ENCODE measurements at places on chromosomes 4 and X.

- DNase-seq, result no peak
Measured at GRCh38 chr4:108940634-108941033, 177.8 kb upstream of the ETNPPL start.

DNA sequence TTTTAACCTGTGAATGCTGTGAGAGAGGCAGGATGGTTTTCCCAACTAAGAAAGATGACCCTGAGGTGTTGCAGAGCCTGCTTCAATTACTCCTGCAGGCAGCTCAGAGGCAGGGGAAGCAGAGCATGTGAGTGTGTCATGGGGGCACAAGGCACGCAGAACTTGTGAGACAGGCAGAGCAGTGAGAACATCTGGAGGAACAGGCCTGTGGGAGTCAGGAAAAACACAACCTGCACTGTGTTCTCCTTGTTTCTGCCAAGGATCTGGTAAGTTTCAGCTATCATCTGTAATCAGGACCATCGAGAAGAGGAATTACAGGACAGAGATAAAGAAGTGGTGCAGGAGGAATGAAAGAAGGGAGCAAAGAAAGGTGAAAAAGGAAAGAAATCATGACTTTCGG, 741.8 kb upstream of the INTU start:
- no peak for DNase-seq

GRCh38 chr4:55571806-55572205, 20.2 kb downstream of the PDCL2 start:
- no peak for DNase-seq

- no peak for DNase-seq
Measured at GRCh38 chr4:5280828-5281227, 229.5 kb downstream of the STK32B start.

- DNase-seq, result no peak
Measured at GRCh38 chr4:25424539-25425228, 47.6 kb downstream of the ANAPC4 start.

DNA sequence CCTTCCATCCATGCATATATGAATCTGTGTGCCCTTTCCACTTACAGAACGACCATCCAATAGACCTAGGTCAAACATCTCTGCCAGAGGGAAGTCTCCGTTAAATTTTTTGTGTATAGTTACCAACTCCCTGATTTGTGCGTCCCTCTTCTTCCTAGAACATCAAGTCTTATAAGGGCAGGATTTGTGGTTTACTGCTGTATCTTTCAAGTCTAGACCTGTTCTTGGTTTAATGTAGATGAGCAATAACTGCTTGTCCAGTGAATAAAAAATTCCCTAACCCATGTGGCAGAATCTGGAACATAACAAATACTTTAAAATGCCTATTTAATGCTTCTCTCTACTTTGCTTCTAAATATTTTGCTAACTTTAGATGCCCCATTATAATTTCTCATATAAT, 988.8 kb downstream of the RAPGEF2 start:
- no peak for DNase-seq

- DNase-seq, result no peak
Measured at GRCh38 chrX:114049063-114049462, 534.8 kb upstream of the HTR2C start.

DNA sequence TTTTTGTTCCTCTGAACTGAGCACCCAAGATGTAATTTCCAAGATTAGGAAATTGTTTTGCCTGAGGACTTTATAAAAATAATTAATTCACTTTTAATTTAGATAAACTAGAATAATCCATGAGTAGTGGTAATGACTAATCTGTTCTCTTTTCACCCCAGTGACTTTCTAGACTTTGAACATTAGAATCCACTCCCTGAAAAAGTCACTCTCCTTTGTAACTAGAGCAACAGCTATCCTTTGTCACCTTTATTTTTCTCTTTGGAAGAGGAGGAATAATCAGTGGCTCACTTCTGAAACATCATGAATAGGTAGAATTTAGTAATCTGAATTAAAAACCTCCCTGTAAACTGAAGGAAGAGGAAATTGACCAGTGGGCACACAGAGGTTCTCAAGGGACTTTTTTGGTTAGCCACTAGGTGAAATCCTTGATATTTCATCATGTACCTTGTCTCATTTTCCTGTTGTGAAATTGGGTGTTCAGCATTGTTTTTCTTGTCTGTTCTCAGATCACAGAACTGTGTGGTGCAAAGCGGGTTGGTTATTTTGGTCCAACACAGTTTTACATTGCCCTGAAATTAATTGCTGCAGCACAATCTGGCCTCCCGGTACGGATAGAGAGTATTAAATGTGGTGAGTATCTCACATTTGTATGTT, 59.4 kb downstream of the REPS2 start:
- DNase-seq, result no peak

DNA sequence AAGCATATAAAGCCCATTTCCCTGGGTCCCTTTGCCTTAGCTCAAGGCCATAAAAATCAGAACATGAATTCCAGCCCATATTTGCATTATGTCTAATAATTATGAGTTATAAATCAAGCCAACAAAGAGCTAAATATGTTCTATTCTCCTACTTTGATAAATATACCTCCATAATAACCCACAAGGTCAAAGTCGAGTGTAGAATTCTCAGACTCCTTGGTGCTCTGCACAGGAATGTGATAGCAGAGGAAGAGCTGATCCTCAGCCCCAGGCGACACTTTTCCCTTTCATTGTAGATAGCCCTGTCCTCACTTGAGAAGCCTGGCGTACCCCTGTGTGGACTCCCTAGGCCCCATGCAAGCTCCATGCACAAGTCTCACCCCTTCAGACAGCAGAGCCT, 85.6 kb downstream of the CASP3 start:
- no peak for DNase-seq

GRCh38 chr4:80412322-80412721, 76.8 kb downstream of the CFAP299 start:
- no peak for DNase-seq

DNA sequence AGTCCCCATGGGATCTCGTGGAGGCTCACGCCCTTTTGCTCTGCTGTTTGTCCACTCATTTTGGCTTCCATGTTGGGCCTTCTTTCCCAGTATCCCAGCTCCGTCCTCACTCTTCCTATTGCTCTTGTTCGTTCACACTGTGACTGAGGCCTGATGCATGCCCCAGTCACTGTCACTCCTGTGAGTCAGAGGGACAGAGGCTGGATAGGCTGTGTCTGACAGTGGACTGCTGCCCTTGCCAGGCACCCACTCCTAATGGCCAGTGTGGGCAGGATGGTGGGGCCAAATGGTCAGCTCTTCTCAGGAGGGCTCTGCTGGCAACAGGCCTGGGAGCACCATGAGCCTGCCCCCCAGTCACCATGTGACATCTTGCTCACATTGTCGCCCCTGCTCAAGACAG, 40.0 kb downstream of the HADH start:
- DNase-seq, result no peak

GRCh38 chr4:3314706-3315260, 22.0 kb downstream of the RGS12 start:
- DNase-seq, result no peak

DNA sequence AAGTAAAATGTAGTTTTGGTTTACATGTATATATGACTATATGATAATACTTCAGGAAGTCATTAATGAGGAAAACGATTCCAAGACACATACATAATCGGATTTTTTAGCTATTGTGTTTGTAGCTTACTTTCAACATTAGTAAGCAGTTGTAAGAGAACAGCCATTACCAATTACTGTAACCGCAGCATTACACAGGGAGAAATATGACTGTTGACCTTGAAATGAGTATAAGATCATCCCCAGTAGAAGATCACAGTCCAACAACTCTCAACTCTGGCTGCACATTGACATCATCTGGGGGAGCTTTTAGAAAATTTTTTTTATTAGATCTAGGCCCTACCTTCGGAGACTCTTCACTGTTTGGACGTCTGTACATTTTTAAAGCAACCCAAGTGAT, 762.0 kb upstream of the MAGEB2 start:
- DNase-seq, result no peak

DNA sequence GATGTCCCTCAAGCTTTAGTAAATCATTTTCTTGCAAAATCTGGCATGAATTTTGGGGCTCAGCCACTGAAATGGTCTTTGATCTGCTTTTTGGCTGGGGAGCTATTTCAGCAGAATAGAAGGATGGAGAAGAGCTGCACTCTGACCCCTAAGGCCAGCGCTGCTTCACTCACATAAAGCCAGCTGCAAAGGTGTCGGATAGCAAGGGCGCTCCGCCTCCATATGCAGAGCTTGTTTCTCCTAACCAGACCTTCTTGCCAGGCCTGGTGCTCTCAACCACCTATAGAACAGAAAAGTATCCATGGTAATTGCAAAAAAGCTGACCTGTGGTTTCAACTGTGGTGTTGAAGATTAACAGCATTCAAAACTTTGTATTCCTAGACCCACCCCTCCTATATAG, 24.1 kb upstream of the COQ2 start:
- DNase-seq, result no peak

DNA sequence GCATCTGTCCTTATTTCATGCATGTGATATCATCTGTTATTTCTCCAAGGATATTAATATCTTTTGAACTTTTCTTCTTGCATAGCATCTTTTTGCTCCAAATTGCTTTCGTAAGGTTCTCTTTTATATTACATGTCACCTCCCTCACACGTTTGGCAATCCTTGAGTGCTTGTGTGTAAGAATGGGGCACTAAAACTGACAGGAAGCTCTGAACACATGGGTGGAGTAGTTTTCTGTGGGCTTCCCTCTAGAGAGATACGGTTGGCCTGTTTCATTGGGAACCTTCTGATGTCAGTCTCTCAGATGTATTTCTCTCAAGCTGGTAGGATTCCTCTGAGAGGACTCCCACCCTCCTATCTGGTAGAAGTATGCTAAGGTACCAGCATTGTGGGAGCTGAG, 223.0 kb downstream of the MID1 start:
- DNase-seq, result no peak

- DNase-seq, result no peak
Measured at GRCh38 chr4:141348125-141348524, 127.4 kb downstream of the ZNF330 start.

DNA sequence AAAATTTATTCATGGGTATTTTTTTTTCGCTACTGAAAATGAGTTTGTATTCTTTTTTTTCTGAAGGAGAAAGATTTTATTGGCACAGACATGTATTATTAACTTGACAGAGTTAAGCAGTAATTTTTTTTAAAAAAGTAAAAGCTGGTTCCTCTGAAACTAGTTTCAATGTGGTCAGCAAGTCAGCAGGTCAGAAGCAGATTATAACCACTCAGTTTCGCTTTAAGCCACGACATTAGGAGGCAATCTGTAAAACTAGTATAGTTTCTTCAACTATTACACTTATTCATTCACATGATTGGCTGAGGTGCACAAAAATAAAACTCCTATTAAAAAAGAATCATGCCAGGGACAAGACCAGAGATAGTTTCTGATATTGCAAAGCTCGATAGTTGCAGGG, 714.2 kb upstream of the PCDH7 start:
- DNase-seq, result no peak

- DNase-seq, result no peak
Measured at GRCh38 chrX:49237060-49237459, 1.8 kb downstream of the CCDC22 start.

GRCh38 chr4:2252530-2253091, 9.3 kb downstream of the MXD4 start:
- DNase-seq, result no peak

GRCh38 chr4:171847751-171848150, 34.5 kb downstream of the GALNTL6 start:
- no peak for DNase-seq

- no peak for DNase-seq
Measured at GRCh38 chr4:25235401-25235800, 1.6 kb downstream of the PI4K2B start.

DNA sequence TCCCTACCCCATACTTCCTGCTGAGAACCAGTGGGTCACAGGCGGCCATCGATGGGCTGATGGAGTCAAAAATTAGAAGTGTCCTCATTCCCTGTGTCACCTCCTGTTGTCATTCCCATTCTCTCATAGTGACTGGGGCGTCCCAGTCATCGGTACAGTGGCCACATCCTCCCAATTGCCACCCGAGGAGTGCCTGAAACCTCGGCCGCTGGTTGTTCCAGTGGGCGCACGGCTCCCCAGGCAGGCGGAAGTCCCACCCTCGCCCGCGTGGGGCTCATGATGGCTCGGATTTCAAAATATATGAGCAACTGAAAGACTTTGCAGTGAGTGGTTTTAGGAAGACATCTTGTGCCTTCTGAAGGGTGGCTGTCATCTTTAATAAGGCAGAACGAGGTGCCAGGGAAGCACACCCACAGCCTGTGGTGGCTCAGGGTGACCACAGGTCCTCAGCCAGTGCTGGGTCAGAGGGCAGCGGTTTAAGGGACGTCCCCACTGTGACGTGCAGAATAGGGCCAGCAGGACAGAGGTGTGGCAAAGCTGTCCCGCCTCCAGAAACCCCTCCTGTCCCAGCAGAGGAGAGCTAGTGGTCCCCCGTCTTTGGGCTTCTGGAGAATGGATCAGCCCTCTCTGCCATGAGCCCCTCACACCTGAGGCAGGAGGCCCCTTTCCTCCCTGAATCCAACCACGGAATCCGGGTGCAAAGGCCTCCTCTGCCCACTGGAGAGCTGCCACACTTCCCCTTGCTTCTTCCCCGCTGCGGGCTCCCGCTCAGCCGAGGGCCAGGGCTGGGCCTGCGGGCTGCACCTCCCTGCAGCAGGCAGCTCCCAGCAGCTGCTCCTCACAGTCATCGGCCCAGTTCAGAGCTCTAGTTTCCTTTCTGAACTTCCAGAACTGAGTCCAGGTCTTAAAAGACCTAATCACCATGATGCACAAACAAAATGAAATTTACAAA, 90.4 kb downstream of the ABLIM2 start:
- no peak for DNase-seq

- no peak for DNase-seq
Measured at GRCh38 chr4:24236532-24236931, 346.7 kb upstream of the PPARGC1A start.

GRCh38 chr4:113591982-113592381, 169.6 kb downstream of the CAMK2D start:
- no peak for DNase-seq

- DNase-seq, result no peak
Measured at GRCh38 chr4:14726877-14727361, 275.4 kb upstream of the CPEB2 start.

- no peak for DNase-seq
Measured at GRCh38 chr4:52713456-52713937, 37.7 kb downstream of the ERVMER34-1 start.

GRCh38 chr4:38455092-38455862, 208.7 kb upstream of the KLF3 start:
- DNase-seq, result no peak

- no peak for DNase-seq
Measured at GRCh38 chr4:150577796-150578195, 4.2 kb upstream of the MAB21L2 start.

DNA sequence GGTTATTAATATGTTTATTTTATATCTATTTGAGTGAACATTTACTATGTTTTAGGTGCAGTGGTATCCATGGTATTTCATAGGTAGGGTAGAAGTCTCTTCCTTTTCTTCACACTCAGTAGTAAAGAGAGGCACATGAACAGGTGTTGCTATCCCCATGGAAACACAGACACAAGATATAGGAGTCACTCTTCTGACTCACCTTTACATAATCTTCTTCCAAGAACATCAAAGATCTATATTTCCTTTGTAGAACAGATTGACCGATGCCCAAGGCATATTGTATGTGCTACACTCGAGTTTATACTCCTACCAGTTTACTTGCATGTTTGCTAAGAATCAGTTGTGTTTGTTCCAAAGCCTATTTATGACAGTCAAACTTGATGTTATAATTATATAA, 1997.4 kb downstream of the C4orf33 start:
- DNase-seq, result no peak

GRCh38 chrX:53268173-53268572, 13.2 kb downstream of the IQSEC2 start:
- DNase-seq, result no peak

GRCh38 chr4:25801594-25801993, 61.2 kb downstream of the SEL1L3 start:
- DNase-seq, result no peak

- DNase-seq, result no peak
Measured at GRCh38 chr4:106194801-106195200, 121.2 kb downstream of the TBCK start.

Measured in D721Med (cell line).